ENCODE measurements at places on chromosomes 1 and 21.
A peak's percentile ranks its signal among the peaks of the same experiment; 100 is the strongest.

- no peak for DNase-seq
Observed at GRCh38 chr1:62269851-62270495, 49.3 kb downstream of the KANK4 start.

DNA sequence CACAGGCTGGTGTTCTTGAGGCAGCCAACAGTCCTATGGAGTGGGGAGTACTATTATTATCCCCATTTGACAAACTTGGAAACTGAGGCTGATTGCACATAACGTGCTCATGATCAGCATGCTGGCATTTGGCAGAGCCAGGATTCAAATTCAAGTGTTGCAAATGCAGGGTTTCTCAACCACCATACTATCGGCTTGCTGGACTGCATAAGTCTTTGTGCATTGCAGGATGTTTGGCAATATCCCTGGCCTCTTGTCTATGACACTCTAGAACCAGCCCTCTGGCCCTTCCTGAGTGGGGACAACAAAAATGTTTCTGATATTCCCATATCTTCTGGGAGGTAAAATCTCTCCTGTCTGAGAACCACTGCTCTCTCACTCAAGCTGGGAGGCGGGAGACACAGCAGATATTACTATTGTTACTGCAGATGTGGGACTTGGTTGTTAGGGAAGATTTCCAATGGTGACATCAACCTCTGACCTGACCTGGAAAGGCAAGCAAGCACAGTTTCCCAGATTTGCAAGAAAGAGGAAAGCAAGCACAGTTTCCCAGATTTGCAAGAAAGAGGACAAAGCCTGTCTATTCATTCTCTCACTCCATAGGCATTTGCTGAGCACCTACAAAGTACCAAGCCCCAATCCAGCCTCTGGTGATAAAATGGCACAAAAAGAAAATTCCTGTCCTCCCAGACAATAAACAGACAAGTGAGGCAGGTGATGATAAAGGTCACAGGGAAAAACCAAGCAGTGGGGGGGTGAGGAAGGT is 1.0 kb upstream of the AADACL3 start:
- no peak for DNase-seq

GRCh38 chr1:179709841-179710329 is 33.2 kb upstream of the FAM163A start:
- peak; percentile 27 for DNase-seq

DNA sequence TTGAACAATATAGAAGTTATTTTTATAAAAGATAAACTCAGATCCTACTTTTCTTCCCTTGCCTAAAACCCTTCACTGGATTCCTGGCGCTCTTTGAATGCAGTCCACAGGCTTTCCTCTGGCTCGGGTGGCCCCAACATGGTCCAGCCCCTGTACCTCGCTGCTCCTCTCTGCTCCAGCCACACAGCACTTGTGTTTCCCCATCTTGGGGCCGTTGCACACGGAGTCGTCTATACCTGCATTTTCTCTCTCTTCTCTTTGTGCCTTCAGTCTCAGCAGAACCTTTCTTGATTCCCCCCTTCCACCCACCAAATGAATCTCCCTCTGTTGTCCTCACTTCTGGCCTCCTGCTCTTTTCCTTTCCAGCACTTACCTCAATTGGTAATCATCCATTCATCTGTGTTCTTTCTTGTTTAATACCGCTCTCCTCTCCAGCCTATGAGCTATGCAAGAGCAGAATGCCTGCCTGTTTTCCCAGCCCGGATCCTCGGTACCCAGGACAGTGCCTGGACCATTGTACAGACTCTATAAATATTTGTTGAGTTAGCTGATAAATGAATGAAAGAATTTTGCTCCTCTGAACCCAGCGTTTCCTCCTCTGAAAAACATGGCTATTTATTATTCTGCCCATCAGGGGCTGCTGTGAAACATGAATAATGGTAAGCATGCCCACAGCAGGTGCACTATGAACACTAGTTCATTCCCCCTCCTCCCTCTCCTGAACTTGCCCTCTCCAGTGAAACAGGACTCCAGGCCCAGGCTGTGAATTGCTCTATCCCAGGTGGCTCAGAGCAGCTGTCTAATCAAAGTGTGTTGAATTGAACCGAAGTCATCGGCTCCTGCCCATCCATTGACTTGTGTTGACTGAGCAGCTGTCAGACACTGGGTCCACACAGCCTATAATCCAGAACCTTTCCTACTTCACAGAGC is 266.9 kb downstream of the PTPRU start:
- DNase-seq, result no peak

- DNase-seq, result no peak
Observed at GRCh38 chr21:31351438-31351837, 7.4 kb upstream of the TIAM1 start.

GRCh38 chr1:44033756-44034155 is 2.5 kb upstream of the SLC6A9 start:
- no peak for DNase-seq

- no peak for DNase-seq
Observed at GRCh38 chr21:34003428-34003827, 70.0 kb upstream of the MRPS6 start.

DNA sequence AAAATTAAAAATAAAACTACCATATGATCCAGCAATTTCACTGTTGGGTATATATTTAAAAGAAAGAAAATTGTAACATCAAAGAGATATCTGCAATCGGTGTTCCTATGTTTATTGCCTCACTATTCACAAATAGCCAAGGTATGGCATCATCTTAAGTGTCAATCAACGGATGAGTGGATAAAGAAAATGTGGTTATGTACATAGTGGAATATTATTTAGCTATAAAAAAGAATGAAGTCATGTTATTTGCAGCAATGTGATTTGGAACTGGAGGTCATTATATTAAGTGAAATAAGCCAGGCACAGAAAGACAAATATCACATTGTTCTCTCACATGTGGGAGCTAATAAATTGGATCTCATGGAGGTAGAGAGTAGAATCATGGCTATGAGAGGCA is 76.3 kb downstream of the RD3 start:
- no peak for DNase-seq

Measured in HFF-Myc (cell line).